AG09319 (cell line): ENCODE measurements at places on chromosomes 12 and 14.

DNA sequence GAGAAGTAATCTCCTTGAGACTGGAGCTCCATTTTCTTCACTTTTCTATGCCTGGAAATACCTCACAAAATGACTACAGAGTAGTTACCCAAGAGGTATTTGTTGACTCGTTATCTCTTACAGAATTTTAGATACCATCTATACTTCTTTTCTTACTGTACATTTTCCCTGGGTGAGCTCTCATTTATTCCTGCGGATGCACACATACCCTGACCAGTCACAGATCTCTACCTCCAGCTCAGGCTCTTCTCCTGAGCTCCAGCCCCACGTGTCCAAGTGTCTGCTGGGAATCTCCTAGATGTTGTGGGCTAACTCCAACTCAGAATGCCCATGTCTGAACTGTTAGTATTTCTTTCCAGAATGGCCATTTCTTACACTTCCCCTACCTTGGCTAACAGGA is 403.1 kb downstream of the RAD51B start:
- DNase-seq: no peak

- no peak for DNase-seq
These were observed 37.9 kb downstream of the RAD9B start for GRCh38 chr12:110540048-110540447.

DNA sequence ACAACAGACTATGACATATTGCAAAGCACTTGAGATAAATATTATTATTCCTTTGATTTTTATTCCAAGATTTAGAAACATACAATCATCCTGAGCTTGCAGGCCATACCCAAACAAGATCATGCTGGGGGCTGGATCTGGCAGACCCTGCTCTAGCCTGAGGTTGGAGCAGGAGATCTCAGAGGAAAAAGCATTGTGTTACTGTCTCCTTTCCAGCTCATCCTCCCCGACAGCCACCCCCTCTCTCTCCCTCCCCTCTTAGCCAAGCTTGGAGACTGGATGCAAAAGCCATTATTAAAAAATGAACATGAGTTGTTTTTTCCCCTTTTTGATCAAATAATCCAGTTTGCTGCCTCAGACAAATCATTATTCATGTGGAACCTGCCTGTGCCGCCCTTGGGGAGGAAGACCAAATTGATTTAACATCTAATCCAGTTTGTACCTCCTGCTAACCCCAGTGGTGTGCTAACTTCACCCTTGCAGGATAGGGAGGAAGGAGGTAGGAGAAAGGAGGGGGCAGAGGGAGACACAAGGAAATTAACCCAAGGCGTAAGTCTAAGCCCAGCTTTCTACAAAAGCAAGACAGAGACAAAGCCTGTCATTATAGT is 565.8 kb upstream of the TBX3 start:
- no peak for DNase-seq

- DNase-seq: no peak
These were observed 3.3 kb upstream of the CHURC1 start for GRCh38 chr14:64910847-64911495.

- no peak for DNase-seq
These were observed 1.9 kb downstream of the REM2 start for GRCh38 chr14:22884738-22885523.

DNA sequence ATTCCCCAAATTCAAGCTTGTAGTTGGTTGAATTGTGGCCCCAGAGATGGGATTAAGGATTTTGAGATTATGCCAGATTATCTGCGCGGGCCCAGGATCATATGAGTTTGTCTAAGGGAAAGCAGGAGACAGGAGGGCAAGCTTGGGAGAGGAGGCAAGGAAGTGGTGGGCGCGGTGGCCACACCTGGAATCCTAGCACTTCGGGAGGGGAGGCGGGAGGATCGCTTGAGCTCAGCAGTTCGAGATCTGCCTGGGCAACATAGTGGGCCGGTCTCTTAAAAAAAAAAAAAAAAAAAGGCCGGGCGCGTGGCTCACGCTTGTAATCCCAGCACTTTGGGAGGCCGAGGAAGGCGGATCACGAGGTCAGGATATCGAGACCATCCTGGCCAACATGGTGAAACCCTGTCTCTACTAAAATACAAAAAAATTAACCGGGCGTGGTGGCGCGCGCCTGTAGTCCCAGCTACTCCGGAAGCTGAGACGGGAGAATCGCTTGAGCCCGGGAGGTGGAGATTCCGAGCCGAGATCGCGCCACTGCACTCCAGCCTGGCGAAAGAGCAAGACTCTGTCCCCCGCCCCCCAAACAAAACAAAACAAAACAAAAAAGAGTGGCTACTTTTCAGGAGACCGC is 881 bp upstream of the PUS1 start:
- no peak for DNase-seq

DNA sequence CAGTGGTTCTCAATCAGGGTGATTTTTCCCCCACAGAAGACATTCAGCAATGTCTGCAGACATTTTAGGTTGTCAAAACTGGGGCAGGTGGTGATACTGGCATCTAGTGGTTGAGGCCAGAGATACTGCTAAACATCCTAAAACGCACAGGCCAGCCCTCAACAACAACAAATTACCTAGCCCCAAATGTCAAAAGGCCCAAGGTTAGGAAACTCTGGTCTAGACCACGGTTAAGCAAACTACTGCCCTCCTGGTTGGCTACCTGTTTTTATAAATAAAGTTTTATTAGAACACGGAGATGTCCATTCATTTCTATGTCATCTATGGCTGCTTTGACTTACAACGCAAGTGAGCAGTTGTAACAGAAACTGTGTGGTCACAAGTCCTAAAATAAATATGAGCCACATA is 186.7 kb downstream of the EFCAB11 start:
- DNase-seq: no peak

DNA sequence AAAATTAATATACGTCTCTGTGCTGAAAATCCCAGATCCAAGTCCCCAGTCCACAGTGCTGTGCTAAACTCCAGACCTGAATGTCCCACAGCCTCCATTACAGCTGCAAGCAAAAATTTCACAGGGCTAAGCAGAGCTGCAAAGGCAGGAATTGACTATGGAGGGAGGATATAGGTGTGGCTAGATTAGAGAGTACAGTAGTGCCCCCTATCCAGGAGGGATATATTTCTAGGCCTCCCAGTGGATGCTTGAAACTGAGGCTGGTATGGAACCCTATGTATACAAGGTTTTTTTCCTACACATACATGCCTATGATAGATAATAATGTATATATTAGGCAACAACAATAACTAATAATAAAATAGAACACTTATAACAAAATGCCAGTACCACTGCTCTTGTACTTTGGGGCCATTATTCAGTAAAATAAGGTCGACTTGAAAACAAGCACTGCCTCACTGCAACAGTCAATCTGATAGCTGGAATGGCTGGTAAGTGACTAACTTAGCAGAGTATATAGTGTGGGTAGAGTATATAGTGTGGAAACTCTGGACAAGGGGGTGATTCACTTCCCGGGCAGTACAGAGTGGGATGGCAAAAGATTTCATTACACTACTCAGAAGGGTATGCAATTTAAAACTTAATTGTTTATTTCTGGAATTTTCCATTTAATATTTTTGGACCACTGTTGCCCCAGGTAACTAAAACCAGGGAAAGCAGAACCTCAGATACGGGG is 82.7 kb downstream of the C14orf132 start:
- DNase-seq: no peak

GRCh38 chr12:127998988-127999387 is 268.0 kb upstream of the TMEM132C start:
- DNase-seq: no peak

GRCh38 chr12:129063600-129063999 is 210.3 kb downstream of the GLT1D1 start:
- DNase-seq: no peak
